ENCODE measurements at places on chromosomes 6 and 20.

DNA sequence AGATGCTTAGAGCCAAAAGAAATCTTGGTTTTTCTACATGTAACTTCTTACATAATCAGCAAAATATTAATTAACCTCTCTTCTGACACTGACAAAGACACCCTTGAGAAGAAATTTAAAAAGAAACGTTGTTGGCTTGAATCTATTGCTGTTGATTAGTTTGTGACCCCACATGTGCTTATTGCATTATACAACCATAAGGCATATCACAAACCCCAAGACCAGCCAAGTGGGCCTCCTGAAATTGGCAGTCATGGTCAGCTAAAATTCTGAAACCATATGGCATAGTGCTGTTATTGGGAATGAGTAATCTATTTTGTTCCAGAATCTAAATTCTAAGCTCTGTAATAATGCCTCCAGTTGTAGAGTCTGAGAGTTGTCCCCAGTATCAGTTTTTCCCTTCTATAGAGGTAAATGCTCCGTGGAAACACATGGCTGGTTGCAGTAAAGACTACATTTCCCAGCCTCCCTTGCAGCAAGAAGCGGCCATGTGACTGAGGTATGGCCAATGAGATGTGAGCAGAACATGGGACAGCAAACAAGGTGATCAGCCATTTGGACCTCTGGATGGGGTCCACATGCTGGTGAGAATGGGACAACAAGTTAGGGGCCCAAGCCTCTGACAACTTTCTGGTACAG is 42.3 kb upstream of the PTPN1 start:
- no peak for DNase-seq

- no peak for DNase-seq
Measured at GRCh38 chr6:17865243-17865642, 122.2 kb downstream of the KIF13A start.

- no peak for DNase-seq
Measured at GRCh38 chr6:26216886-26217713, 129.9 kb downstream of the HFE start.

- no peak for DNase-seq
Measured at GRCh38 chr20:62838128-62838891, 21.5 kb downstream of the COL9A3 start.

GRCh38 chr6:41182069-41183034 is 18.6 kb downstream of the TREML2 start:
- DNase-seq, result peak; percentile 77

- no peak for DNase-seq
Measured at GRCh38 chr6:9485992-9486391, 928.9 kb downstream of the TFAP2A start.

DNA sequence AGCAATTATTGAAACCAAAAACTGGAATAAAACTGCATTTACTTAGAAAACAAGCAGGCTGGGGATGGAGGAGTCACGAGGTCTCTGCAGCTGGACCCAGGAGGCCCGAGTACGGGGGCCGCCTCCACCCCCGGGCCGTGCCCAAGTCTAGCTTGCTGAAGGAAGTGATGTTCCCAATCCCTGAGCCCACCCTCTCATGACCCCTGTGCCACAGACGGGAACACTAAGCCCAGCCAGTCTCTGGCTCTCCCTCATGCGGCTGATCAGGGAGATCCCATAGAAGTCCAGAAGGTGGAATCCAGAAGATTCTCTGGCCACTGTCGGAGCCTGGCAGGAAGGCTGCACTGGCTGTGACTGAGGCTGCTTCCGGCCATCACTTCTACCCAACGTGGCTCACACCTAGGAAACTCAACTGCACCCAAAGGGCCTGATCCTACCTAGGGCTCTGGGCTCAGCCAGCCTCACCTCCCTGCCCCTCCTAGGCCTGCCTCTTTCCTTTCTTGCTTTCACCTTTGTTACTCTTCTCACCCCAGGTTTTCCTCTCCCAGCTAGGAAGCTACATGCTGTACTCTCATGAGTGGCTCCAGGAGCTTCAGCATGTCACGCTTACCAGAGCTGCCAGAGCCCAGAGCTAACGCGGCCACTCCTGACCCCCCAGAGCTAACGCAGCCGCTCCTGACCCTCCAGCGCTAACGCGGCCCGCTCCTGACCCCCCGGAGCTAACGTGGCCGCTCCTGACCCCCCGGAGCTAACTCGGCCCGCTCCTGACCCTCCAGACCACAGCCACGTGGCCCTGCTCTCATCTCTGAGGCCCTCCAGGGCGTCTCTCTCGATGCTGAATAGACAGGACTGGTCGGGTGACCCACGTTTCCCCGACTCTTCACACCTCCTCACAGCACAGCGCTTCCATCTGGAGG is 24.7 kb upstream of the HELZ2 start:
- no peak for DNase-seq

DNA sequence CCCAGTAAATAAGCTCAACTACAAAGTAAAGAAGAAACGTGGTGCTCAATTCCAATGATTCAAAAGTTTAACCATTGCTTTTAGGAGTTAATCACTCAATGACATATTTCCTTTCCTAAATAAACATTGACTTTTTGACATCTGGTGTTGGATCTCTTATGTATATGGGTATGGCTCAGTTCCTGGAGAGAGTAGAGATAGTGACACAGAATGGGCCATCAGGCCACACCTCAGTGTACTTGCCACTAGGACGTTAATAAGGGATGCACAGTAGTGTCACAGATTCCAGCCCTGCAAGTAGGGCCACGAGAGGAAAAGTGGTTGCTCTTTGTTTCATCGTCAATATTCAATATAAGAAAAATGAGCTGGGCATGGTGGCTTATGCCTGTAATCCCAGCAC is 48.9 kb upstream of the TXNDC5 start:
- no peak for DNase-seq
